ENCODE measurements at places on chromosomes 7 and 10.
A peak's percentile ranks its signal among the peaks of the same experiment; 100 is the strongest.

DNA sequence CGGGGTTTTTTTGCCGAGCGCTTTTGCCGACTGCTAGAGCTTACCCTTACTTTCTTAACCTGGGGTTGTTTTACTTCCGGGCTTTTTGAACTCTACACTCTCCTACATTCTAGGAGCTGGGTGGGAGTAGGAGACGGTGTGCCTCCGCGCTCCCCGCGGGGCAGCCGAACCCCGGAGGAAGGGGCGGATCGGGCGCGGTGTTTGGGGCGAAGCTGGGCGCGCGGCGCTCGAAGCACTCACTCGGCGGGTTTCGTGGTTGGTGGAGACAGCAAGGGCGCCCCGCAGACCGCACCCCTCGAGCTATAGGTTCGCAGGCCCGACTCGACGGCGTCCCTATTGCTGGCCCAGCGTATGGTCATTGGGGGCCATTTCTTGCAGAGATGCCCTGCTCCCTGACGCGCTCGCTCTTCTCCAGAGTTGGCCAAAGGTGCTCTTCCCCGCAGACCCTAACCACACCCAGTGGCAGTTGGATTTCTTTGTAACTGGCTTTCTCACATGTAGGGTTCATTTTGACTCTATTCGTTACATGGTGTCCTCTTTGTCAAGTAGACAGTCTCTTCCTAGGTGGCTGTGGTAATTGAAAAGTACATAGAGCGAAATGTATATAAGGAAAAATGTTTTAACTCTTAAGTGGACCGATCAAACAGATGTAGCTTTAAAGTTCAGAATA lies 364 bp downstream of the ZNF518A start:
- DNase-seq, result peak; percentile 37

- DNase-seq, result no peak
These were observed 63.1 kb downstream of the ZNRF2 start for GRCh38 chr7:30347226-30348082.

- no peak for DNase-seq
These were observed 70.5 kb downstream of the IQUB start for GRCh38 chr7:123463890-123464289.

DNA sequence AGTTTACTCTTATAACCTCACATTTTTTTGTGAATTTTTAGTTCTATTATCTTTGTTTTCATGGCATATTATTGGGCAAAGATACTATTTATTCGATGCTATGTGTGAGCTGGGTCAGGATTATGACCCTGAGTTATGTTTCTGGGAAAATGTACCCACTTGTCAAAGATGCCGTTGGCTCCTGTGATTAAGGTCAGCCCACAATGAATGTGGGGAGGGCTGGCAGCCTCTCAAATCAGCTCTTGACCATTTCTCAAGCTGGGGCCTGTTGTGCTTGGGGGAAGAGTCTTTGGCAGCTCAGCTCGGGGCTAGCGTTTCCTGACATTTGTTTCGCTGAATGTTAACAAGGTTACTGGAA lies 97.5 kb downstream of the TCF7L2 start:
- DNase-seq, result no peak

DNA sequence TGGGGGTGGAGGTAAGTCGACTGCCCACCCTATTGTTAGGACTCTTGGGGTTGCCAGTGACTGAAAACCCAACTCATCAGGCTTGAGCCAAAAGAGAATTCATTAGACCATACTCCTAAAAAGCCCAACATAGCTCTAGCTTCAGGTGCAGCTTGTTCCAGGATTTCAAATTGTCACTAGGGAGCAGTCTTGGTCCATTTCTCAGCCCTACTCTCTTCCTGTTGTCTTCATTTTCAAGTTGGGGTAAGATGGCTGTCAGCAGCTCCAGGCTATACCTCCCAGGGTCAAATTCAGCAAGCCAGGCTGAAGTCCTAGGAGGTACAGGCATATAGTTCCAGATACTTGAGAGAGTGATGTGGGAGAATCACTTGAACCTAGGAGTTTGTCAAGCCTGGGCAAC lies 14.9 kb upstream of the COL13A1 start:
- DNase-seq, result no peak

- no peak for DNase-seq
These were observed 17.6 kb downstream of the SLC35B4 start for GRCh38 chr7:134298902-134299683.

- DNase-seq, result no peak
These were observed 6.3 kb upstream of the IL2RA start for GRCh38 chr10:6068422-6068821.

DNA sequence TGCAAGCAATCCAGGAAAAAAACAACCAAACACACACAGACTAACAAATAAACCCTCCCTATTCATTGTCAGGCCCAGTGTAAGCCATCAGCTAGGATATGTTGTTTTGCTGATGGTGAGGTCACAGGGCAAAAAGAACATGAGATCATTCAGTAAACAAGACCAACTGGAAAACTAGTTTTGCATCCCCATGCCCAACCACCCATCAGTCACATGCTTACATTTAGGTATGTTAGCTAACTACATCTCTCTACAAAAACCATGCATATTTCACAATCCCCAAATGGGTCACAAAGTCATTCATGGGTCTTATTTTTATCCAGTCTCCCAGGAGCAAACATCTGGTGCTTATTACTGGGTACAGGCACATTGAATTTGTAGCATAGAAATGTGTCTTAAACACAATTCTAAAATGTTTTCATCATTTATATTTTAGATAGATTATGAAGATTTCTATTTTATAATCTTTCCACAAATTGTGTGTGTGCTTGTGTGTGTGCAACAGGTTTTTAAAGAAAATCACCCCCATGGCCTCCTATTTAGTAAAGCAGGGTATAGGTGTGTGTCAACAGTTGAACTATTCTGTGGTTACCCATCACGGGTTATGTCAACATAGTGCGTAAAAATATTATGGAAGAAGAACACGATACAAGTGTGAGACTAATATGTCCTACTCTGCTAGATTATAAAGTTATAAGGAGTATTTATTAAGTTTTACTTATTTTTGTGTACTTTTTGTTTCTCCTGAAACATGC lies 103.8 kb upstream of the AKR1E2 start:
- DNase-seq, result no peak

DNA sequence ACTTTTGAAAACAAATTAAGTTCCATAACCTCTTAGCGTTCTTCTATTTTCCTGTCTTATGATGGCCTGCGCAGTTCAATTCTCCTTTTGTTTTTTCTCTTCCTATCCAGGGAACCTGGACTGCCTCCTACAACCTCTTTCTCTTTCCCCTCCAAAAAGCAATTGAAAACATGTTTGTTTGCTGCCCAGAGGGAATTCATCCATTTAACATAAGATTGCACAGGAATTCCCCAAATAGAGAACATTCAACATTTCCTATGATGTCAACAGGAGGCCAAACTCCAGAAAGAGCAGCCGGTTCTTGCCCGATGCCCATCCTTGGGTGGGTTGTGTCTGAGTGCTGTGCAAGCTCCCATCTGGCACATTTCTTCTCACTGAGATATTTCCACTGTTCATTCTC lies 94.2 kb upstream of the NRP1 start:
- no peak for DNase-seq

GRCh38 chr7:107661081-107661864 lies 645 bp downstream of the SLC26A4 start:
- peak; percentile 28 for DNase-seq

- DNase-seq, result peak; percentile 84
These were observed 28.4 kb upstream of the SEMA3E start for GRCh38 chr7:83677180-83677866.

DNA sequence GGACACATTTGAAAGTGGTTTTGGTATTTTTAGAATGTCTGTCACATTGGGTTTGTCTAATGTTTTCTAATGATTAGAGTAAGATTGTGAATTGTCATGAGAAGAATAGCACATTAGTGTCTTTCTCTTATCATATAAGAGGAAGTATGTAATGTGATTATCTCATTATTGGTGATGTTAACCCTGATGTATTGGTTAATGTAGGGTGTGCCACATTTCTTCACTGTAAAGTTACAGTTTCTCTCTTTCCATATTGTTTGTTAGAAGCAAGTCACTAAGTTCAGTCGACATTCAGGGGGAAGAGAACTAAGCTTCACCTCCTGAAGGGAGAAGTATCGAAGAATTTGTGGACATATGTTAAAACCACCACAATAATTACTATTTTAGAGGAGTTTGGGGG lies 56.3 kb upstream of the DNAH11 start:
- DNase-seq, result no peak

GRCh38 chr10:79561257-79561656 lies 1.1 kb upstream of the SFTPA2 start:
- no peak for DNase-seq

DNA sequence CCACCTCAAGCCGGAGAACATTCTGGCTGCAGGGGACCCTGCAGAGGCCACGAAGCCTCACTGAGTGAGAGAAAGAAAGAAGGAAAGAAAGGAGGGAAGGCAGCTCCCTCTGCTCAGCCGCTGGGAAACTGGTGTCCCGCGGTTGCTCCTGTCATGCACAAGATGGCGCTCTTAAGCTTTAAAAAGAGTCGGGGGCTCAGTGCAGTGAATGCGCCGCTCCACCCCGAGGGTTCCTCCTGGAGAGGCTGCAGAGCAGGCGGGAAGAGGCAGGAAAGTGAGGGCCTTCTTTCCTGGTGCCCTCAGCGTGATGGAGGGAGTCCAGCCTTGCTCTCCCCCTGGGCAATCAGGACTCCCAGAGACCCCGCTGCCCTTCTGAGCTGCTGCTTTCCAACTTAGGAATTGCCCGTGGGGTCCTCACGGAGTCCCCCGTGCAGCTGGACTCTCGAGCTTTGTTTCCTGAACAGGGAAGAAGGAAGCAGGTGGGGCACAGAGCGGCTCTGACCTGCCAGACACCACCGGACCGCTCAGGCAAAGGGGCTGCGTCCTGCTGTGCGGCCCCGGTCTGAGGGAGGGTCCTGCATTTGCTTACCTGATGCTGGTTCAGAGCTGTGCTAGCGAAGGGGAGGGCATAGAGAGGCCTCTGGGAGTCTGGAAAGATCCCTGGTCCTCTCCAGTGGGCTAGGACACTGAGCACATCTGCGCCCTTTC lies 141.9 kb upstream of the MKI67 start:
- DNase-seq, result no peak

DNA sequence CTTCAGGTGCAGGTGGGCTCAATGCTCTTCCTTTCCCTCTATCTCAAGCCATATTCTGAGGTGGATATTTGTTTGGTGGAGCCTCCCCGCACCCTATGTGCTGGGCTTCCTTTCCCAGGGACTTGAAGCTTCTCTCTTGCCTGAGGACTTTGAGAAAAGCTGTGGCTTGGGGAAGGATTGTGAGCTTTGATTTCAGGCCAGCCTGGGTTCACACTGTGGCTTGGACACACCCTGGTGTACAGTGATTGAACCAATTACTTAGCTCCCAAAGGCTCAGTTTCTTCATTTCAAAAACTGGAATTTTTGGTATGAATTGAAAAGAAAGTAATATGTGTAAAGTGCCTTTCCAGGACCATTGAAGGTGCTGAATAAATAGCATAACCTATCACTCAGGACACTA lies 224.5 kb upstream of the GLI3 start:
- no peak for DNase-seq

- no peak for DNase-seq
These were observed 79.7 kb downstream of the AUTS2 start for GRCh38 chr7:69677881-69678493.

DNA sequence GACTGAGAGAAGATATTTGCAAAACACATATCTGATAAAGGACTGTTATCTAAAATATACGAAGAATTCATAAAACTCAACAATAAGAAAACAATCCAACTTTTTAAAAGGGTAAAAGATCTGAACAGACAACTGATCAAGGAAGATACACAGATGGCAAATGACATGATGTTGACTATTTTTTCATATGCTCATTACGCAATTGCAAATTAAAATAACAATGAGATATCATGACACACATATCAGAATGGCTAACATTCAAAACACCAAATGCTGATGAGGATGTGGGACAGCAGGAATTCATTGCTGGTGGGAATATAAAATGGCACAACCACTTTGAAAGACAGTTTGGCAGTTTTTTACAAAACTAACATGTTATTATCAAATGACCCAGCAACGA lies 8.9 kb downstream of the DENND11 start:
- DNase-seq, result no peak

- DNase-seq, result no peak
These were observed 6.5 kb downstream of the MNX1 start for GRCh38 chr7:157003756-157004520.

DNA sequence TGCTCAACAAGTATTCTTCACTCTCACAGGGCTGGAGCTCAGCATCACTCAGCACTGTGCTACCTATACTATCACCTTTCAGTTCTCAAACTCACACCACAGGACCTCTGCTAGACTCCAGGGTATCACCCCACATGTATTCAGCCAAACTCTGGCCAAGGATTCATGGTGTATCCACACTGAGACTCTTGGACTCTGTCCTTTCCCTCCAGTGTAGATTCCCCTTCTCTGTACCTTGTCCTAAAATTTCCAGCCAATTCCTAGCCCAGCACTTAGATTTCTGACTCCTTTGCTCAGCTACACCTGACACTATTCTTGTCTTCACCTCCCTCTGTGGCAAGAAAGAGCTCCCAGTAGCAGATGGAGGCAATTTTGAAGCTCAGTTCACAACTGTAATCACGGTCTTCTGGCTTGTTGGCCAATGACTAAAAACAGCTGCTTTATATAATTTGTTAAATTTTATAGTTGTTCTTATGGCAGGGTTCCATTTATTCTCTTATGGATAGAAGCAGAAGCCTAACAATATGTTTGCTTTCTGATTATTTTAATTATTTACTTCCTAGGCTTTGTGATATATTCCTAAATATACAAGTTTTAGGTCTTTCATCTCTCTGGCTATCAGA lies 258.8 kb downstream of the THSD7A start:
- no peak for DNase-seq
